Stimulated activated CD4-positive, alpha-beta T cell treated with anti-CD3 and anti-CD28 coated beads, Interleukin-15, amount 100 ng/mL, for 24 hours (primary cell): ENCODE measurements at places on chromosomes 11 and 22.

DNA sequence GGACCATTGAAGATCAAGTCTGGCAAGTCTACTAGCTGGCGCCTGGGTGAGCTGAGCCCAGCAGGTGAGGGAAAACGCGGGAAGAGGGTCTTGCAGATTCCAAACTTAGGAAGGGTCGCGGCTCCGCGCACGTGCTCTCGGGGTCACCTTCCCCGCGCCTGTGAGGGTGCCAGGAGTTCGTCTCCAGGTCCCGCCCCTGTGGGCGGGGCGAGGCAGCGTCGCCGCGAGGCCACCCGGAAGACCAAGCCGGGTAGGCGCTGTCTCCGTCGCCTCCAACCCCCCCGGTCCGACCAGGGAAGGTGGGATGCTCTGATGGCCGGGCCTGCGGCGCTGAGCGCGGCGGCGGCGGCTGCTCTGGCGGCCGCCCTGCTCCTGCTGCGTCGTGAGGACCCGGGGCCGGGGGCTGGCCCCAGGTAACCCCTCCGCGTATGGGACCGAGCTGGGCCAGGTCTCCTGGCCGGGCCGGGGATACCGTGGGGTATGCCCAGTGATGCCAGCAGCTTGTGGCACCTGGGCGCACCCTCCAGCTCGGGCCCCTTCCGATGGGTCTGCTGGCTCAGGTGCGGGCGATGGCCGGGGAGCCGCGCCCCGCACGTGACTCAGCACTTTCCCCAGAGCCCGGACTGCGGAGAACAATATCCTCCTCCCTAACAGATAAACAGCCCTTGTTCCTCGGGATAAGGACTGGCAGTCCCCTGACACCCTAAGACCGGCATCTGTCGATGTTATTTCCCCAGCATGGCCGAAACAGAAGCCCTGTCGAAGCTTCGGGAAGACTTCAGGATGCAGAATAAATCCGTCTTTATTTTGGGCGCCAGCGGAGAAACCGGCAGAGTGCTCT is at the start of gene HTATIP2:
Gene HTATIP2 (plus strand): TSS at position 215 of the 841 bp plus-strand sequence. CDS start 524 bp downstream, at position 739.
- DNase-seq, result peak; percentile 84

- DNase-seq, result no peak
These were observed 12.5 kb downstream of the DESI1 start for GRCh38 chr22:41608386-41608785.

DNA sequence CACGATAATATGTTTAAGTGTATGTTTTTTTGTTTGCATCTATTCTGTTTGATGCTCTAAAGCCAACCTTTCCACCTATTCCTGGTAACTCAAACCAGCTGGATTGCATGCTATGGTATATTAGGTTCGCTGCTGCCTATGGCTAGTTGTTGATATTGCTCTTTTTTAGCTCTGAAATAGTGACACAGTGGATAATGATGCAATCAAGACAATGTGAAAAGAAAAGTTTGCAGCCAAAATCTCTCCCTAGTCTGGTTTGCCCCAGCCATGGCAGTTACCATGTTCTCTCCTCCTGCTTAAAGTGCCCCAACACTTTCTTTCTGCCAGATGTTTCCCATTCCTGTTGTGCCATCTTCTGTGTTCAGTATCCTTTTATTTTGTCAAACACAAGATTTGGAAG is 269.7 kb downstream of the DYNC2H1 start:
- DNase-seq, result no peak

- no peak for DNase-seq
These were observed 126.9 kb upstream of the NCAM1 start for GRCh38 chr11:112834277-112834755.

DNA sequence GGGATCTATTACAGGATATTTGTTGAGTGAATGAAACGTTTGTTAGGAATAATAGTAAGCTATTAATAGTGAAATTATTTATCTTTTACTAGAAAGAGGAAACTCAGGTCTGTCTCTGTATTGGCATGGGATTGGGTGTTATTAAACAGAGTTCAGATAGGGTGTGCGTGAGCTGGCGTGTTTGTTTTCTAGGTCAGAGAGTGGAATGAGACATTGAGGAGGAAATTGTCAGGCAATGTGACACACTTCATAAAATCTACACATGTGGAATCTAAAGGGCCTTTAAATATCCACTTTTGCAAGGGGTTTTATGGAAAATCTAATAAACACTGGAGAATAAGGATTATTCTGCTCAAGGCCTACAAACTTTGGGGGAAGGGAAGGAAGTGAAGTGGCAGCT is 552.9 kb downstream of the NTM start:
- no peak for DNase-seq

DNA sequence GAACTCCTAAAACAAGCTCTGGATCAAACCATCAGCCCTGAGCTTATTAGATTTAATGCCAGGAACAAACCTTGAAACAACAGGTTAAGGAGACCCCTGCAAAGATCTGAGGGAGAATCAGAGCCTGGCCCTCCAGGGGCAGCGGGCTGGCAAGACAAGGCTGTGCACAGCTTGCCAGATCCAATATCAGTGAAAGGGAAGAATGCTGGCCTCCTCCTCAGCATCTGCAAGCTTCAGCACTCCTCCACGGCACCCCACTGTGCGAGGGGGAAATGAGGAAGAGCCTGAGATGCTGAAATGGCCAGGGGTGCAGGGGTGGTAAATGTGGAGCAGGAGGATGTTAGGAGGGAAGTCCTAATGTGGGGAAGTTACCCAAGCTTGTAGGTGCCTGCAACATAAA is 167.0 kb downstream of the TENM4 start:
- no peak for DNase-seq

- DNase-seq, result no peak
These were observed 17.5 kb downstream of the PPP6R2 start for GRCh38 chr22:50360578-50360977.

DNA sequence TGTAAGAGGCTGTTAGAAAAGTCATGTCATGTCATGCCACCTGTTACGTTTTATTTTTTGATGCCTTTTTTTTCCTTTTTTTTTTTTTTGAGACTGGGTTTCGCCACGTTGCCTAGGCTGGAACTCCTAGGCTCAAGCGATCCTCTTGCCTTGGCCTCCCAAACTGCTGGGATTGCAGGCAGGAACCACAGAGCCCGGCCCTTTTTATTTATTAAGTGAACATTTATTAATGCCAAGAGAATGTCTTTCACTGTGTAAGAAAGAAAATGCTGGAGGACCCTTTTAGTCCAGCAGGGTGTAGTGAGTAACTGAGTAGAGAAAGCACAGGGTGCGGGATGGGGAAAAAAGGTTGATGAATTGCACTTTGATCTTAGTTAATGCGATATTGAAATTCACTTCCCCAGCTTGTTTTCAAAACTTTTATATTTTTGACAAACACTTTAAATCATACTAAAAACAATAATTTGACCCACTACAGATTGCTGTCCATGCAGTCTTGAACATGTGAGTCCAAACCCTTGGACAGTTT is 2.3 kb upstream of the XBP1 start:
- no peak for DNase-seq

- DNase-seq, result no peak
These were observed 13.4 kb upstream of the IL17REL start for GRCh38 chr22:50025993-50026392.

GRCh38 chr11:34732831-34733230 is 111.9 kb downstream of the EHF start:
- no peak for DNase-seq

DNA sequence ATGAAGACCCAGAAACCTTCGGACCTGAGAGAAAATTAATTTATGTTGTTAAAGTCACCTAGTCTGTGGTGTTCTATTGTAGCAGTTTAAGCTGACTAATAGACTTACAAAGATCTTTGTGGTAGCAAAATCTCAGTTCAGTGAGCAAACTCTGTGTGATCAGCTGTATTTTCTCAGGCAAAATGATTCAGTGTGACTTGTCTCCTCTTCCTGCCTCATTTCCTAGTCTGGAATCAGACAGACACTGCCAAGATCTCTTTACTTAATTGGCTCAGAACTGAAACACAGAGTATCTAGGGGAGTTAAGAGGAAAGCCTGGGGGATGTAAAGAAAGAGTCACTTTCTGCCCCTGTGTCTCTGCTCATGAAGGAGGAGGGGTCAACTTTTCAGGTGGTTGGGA is 564.7 kb downstream of the KCNA4 start:
- no peak for DNase-seq

- DNase-seq, result peak; percentile 92
These were observed at the start of gene DUSP8 for GRCh38 chr11:1572197-1573076. DUSP8 (minus strand) TSS chr11:1572271; CDS start chr11:1565826, 6,445 bp downstream.

DNA sequence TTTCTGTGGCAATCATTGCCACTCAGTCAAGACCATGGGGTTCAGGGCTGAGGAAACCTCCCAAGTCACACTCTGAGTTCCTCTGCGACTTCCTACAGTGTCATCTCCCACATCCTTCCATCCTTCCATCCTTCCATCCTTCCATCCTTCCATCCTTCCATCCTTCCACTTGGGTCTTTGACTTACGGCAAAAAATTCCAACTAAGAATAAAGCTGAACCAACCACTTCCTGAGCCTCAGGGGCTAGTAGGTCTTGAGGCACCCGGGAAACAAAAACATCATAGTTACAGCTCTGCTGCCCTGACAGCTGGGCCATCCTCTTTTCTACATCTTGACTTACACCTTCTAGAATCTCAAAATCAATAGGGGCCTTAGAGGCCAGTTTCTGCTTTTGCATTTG is 32.1 kb downstream of the EHF start:
- no peak for DNase-seq

DNA sequence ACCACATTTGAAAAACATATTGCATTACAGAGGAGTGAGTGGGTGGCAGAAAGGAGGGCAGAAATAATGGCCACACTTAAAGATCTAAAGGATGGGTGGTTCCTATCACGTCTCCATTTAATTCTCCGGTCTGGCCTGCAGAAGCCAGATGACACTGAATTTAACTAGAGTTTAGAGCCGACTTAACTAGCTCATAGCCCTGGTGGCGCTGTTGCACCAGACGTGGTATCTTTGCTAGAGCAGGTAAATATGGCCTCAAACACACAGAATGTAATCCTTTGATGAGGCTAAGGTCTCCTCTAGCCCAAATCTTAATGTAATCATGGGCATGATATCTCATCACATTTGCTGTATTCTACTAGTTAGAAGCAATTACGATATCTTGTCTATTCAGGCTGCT is 51.5 kb upstream of the GAL start:
- peak; percentile 53 for DNase-seq

DNA sequence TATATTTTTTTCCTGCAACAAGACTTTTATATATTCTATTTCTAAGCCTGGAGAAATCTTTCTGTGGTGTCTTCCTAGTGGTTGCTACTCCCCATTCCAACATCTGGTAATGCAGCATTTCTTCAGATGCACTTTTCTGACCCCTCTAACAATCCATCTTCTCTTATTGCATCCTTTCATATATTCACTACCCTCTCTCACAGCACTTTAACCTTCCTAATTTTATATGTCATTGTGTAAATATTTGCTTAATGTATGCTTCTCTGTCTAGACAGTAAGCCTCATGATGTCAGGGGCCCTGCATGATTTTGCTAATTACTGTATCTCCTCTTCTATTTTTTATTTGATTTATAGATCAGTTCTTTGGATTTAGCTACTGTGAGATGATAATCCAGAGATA is 701.6 kb downstream of the KCNA4 start:
- no peak for DNase-seq

DNA sequence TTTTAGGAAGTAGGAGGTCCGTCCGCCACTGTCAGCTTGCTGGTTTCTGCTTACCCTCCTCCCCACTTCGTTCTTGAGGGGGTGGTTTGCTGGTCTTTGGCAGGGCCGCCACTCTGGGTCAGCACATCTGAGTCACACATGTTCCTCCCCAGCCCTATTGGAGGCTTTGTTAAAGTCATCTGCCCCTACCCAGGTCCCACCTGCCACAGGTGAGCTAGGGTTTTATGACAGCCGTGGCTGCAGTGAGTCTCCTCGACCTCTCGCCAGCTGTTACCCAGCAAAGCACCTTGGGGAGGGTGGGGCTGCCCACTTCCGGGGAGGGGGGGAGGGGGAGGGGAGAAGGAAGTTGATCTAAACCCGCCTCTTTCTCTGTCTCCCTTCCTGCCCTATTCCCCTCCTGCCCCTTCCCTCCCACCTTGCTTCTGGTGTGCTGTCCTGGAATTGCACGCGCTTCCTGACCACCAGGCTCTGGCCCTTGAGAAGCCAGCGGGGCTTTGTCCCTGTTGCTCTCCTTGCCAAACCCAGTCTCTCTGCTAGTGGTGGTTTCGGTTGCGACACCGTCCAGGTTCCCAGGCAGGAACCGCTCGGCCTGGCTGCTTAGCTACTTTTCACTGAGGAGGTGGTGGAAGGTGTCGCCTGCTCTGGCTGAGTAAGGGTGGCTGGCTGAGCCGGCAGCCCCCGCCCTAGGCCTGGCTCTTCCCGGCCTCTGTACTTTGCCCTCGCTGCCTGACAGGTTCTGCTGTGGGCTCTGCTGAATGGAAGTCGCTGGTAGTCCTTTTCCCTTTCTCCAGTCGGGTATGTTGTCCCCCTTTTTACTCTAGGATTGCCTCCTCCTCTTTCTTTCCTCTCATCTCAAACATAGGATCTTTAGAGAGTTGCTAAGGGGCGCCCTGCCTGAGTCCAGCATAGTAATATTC is 28.5 kb downstream of the RCOR2 start:
- peak; percentile 75 for DNase-seq

DNA sequence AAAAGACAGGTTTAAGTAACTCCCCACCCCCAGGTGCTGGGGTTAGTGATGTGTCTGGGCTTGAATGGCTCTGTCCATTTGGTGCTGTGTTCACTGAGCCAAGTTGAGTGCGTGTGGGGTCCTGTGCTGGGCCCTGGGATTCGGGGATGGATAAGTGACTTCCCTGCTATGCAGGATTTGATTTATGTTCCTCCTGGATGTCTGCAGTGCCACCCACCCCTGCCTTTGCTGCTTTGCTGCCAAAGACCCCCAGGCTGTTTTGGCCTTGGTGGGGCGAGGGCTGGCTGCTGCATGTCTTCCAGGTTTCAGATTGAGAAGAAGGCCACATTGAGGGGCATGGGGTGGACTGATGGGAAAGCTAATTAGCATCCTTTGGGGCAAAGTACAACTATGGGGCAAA is 77.9 kb upstream of the PARVG start:
- DNase-seq, result no peak

- no peak for DNase-seq
These were observed 417.8 kb downstream of the MIAT start for GRCh38 chr22:27075028-27075678.

GRCh38 chr11:1515082-1516060 is 28.8 kb upstream of the MOB2 start:
- peak; percentile 84 for DNase-seq

- no peak for DNase-seq
These were observed 17.6 kb downstream of the KCNJ4 start for GRCh38 chr22:38437416-38437815.

- no peak for DNase-seq
These were observed 12.8 kb upstream of the ST14 start for GRCh38 chr11:130146796-130147195.

GRCh38 chr11:115286614-115287013 is 217.6 kb downstream of the CADM1 start:
- no peak for DNase-seq
